ENCODE measurements at places on chromosomes 7 and 10. TPM values are rescaled to one million over a fixed set of nuclear protein-coding genes. Genes with fewer than 3 reads are reported as not detected.

Gene NPFFR1
- not detected for total RNA-seq

GRCh38 chr10:7405637-7406036 lies 5.2 kb downstream of the SFMBT2 start:
- no peak for DNase-seq

- DNase-seq: no peak
These were observed 5.2 kb downstream of the NAMPT start for GRCh38 chr7:106279425-106280197.

GRCh38 chr10:50541317-50541716 lies 82.4 kb downstream of the SGMS1 start:
- no peak for DNase-seq

DNA sequence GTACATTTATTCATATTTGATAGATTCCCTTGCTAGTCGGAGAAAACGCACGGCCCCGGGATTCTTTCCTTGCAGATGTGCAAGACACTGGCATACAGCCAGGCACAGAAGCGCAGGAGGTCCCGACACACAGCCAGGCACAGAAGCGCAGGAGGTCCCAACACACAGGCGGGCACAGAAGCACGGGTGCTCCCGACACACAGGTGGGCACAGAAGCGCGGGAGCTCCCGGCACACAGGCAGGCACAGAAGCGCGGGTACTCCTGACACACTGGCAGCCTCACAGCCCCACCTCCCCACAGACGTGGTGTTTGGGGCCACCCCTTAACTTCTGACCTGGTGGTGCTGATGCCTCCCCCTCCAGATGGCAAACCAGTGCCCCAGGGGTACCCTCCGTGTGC lies 237.3 kb downstream of the ZMYND11 start:
- DNase-seq: no peak

All from pulmonary artery endothelial cell (primary cell).